ENCODE measurements at places on chromosomes 12 and 14. TPM values are rescaled to one million over a fixed set of nuclear protein-coding genes. Genes with fewer than 3 reads are reported as not detected.

Gene PPP1R1A
- 2.6 TPM for polyA plus RNA-seq

Gene HSPB8
- 13.6 TPM for polyA plus RNA-seq

Gene IFI27
- 28.6 TPM for polyA plus RNA-seq

- no peak for DNase-seq
Observed at GRCh38 chr14:92173668-92174067, 51.9 kb downstream of the CPSF2 start.

DNA sequence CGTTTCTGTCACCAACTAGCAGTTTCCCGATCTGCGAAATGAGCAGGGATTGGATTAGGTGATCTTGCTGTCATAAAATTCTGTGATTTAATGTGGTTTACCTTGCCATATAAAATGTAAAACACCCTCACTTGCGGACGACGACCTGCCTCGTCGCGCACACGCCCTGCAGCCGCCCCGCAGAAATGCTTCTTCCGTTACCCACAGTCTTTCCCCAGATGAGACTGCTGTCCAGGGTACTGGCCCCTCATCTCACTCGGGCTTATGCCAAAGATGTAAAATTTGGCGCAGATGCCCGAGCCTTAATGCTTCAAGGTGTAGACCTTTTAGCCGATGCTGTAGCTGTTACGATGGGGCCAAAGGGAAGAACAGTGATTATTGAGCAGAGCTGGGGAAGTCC, 17.7 kb upstream of the FOXJ2 start:
- no peak for DNase-seq
